Natural killer cell treated with Interleukin-12 subunit alpha and Interleukin-12 subunit beta and Interleukin-15 and Interleukin-18, amount 100 ng/mL, for 72 hours (primary cell): ENCODE measurements at places on chromosomes 16 and 17.

DNA sequence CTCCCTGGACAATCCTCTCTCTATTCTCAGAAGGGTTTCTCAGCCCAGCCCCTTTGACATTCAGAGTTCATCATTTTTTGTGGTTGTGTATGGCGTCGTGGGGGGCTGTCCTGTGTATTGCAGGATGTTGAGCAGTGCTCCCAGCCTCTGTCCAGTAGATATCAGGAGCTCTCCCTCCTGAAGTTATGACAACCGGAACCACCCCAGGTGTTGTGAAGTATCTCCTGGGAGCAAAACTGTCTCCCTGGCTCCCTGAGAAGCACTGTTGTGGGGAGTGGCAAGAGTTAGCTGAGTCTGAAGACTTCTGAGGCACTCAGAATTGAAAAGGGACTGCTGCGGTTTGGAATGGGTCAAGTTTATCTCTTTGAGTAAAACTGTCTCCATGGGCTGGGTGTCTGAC, 55.9 kb upstream of the MGAT5B start:
- no peak overlapping the region for H3K4me3 ChIP-seq
- H3K27ac ChIP-seq: no peak overlapping the region
- no peak for DNase-seq
- no peaks in the 10 kb centered on the region for H3K36me3 ChIP-seq

DNA sequence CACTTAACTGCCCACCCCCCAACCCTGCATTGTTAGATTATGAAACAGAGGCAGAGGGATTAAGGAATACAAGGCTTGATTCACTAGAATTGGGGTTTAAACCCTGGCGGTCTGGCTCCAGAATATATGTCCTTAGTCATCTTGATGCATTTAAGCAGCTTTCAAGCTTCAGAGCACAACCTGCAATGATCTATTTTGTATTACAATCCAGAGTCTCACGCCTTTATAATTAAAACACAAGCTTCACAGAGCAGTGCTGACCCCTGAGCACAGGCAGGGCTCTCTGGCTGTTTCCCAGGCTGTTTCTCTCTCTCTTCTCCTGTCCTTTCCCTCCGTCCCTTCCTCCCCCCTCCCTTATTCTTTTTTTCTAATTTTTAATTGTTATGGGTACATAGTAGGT, 209.1 kb downstream of the SPECC1 start:
- no peak for DNase-seq
- no peaks in the 10 kb centered on the region for H3K36me3 ChIP-seq
- no peak overlapping the region for H3K4me3 ChIP-seq
- H3K27me3 ChIP-seq: no peaks in the 10 kb centered on the region
- H3K4me1 ChIP-seq: no peaks in the 10 kb centered on the region

GRCh38 chr17:67111808-67112207, 67.5 kb downstream of the CACNG1 start:
- peaks cover 59% of the 10 kb centered on the region for H3K36me3 ChIP-seq
- H3K27me3 ChIP-seq: no peaks in the 10 kb centered on the region
- H3K27ac ChIP-seq: no peak overlapping the region
- no peak for DNase-seq

- H3K4me3 ChIP-seq: no peak overlapping the region
- no peaks in the 10 kb centered on the region for H3K4me1 ChIP-seq
- no peaks in the 10 kb centered on the region for H3K27me3 ChIP-seq
- no peak for DNase-seq
These were observed 43.8 kb downstream of the PIMREG start for GRCh38 chr17:6488008-6488539.

GRCh38 chr16:31711344-31711845, 162.2 kb upstream of the ZNF267 start:
- peak overlapping the region; percentile 48 for H3K27ac ChIP-seq
- H3K27me3 ChIP-seq: no peaks in the 10 kb centered on the region
- H3K4me3 ChIP-seq: peak overlapping the region; percentile 41
- DNase-seq: no peak
- peaks cover 40% of the 10 kb centered on the region for H3K4me1 ChIP-seq
- peaks cover 22% of the 10 kb centered on the region for H3K36me3 ChIP-seq

- DNase-seq: no peak
- H3K4me3 ChIP-seq: no peak overlapping the region
- H3K27me3 ChIP-seq: peaks cover 11% of the 10 kb centered on the region
- peaks cover 13% of the 10 kb centered on the region for H3K36me3 ChIP-seq
- peaks cover 10% of the 10 kb centered on the region for H3K4me1 ChIP-seq
These were observed 4.2 kb downstream of the AIPL1 start for GRCh38 chr17:6430769-6431168.
